ENCODE measurements at places on chromosomes 1 and 21. TPM values are rescaled to one million over a fixed set of nuclear protein-coding genes. Genes with fewer than 3 reads are reported as not detected.

GRCh38 chr1:245153552-245154428 is 995 bp upstream of the KIF26B start:
- DNase-seq: peak; percentile 22

DNA sequence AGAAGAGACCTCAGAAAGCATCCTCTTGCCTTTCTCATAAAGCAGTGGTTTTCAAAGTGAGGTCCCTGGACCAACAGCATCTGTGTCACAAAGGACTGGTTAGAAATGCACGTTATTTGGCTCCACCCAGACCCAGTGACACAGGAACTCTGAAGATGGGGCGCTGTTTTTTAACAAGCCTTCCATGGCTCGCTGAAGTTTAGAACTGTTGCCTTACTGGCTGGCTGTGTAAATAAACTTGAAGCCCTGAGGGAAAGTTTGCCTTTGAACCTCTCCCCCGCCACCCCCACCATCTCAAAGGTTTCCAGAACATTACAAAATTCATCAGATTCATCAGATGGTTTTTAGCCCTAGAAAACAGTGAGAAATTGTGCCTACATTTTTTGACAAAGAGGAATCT is 21.8 kb upstream of the IKBKE start:
- no peak for DNase-seq

- DNase-seq: peak; percentile 75
These were observed 6.3 kb upstream of the PTP4A2 start for GRCh38 chr1:31944205-31945089.

GRCh38 chr21:34360488-34361241 is 3.1 kb upstream of the KCNE2 start:
- DNase-seq: no peak

DNA sequence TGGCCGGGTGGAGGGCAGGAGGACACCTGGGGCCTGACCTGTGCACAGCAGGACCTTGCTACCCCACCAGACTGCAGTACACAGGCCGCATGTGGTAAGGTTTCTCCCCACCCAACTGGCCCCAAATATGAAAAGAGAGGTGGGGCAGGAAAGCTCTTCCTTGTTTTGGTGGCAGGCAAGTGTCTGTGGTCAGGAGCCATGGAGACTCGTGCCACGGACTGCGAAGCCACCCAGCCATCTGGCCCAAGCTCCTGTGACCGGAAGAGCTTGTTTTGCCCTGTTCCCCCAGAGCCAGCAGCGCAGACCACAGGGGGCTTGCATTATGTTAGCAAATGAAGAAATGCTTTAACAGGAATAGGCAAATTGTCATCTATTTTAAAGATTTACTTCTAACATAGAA is 54.9 kb downstream of the OLIG1 start:
- DNase-seq: no peak

- DNase-seq: no peak
These were observed 78.4 kb upstream of the POU3F1 start for GRCh38 chr1:38125016-38125415.

GRCh38 chr1:239125027-239125426 is 261.3 kb upstream of the CHRM3 start:
- no peak for DNase-seq

Gene LCE1C
- not detected for total RNA-seq
